CD4-positive, alpha-beta memory T cell (primary cell): ENCODE measurements at places on chromosomes 13 and 19. TPM values are rescaled to one million over a fixed set of nuclear protein-coding genes. Genes with fewer than 3 reads are reported as not detected.

DNA sequence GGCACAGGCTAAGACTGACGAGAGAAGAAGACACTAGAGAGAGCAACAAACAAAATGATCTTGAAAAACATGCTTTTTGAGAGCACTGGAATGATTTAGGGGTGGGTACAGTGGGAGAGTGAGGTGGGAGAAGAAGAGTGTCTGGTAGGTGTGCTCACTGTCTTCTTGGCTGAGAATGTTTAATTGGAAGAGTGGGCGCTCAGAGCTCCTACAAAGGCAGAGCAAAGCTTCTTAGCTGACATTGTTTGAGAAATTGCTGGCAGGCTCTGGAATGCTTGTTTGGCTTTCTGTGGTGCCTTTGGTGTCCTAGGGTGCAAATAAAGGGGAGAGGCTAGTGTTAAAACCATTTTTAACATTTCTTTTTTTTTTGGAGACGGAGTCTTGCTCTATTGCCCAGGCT is 1.5 kb upstream of the LIPE start:
- H3K27ac ChIP-seq, result no peak overlapping the region
- H3K4me3 ChIP-seq, result no peak overlapping the region
- H3K4me1 ChIP-seq, result peaks cover 7% of the 10 kb centered on the region
- no peaks in the 10 kb centered on the region for H3K27me3 ChIP-seq
- no peak for DNase-seq

DNA sequence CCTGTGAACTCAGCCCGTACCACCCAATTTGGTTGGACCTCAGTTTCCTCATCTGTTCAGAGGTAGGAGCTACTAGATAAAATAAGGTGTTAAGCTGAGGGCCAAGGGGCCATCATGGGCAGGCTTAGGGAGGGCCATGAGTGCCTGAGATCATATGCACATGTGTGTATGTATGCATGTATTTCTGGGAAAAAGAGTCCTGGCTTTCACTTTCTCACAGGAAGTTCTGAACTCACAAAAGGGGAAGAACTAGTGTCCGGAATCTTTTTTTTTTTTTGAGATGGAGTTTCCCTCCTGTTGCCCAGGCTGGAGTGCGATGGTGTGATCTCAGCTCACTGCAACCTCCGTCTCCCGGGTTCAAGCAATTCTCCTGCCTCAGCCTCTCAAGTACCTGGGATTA is 18.9 kb downstream of the TGFB1 start:
- no peak overlapping the region for H3K27ac ChIP-seq
- peaks cover 70% of the 10 kb centered on the region for H3K36me3 ChIP-seq
- no peak overlapping the region for H3K4me3 ChIP-seq
- H3K27me3 ChIP-seq, result no peaks in the 10 kb centered on the region
- H3K4me1 ChIP-seq, result peaks cover 53% of the 10 kb centered on the region

Gene PLIN5
- total RNA-seq, result 1.4 TPM

GRCh38 chr19:32599736-32600157 is 18.8 kb downstream of the PDCD5 start:
- H3K27me3 ChIP-seq, result no peaks in the 10 kb centered on the region
- H3K4me1 ChIP-seq, result no peaks in the 10 kb centered on the region
- peak; percentile 50 for DNase-seq
- peaks cover 43% of the 10 kb centered on the region for H3K36me3 ChIP-seq

- H3K4me3 ChIP-seq, result peak overlapping the region; percentile 93
- H3K27me3 ChIP-seq, result no peaks in the 10 kb centered on the region
- H3K4me1 ChIP-seq, result peaks cover 40% of the 10 kb centered on the region
- H3K27ac ChIP-seq, result peak overlapping the region; percentile 95
- DNase-seq, result peak; percentile 47
These were observed 666 bp downstream of the POMP start for GRCh38 chr13:28659621-28659970.

Gene MAB21L1
- not detected for total RNA-seq

Gene RFPL4AL1
- not detected for total RNA-seq

GRCh38 chr13:20227288-20227687 is 4.8 kb downstream of the GJB6 start:
- no peaks in the 10 kb centered on the region for H3K36me3 ChIP-seq
- H3K4me1 ChIP-seq, result peaks cover 7% of the 10 kb centered on the region
- H3K27ac ChIP-seq, result no peak overlapping the region

Gene OR7A5
- not detected for total RNA-seq

- no peak overlapping the region for H3K4me3 ChIP-seq
- DNase-seq, result no peak
- H3K36me3 ChIP-seq, result peaks cover under 1% of the 10 kb centered on the region
- H3K4me1 ChIP-seq, result peaks cover 7% of the 10 kb centered on the region
These were observed 36.0 kb downstream of the PBX4 start for GRCh38 chr19:19582471-19582870.

Gene ATP4A
- not detected for total RNA-seq

DNA sequence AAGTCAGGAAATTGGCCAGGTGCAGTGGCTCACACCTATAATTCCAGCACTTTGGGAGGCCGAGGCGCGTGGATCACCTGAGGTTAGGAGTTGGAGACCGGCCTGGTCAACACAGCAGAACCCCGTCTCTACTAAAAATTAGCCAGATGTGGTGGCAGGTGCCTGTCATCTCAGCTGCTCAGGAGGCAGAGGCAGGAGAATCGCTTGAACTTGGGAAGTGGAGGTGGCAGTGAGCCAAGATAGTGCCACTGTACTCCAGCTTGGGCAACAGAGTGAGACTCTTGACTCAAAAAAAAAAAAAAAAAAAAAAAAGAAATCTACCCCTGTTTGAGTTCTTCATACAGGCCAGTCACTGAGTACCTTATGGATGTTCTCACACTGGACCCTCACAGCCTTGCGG is 42.0 kb downstream of the SLC15A1 start:
- no peaks in the 10 kb centered on the region for H3K36me3 ChIP-seq
- DNase-seq, result no peak
- no peak overlapping the region for H3K27ac ChIP-seq
- H3K4me1 ChIP-seq, result no peaks in the 10 kb centered on the region

DNA sequence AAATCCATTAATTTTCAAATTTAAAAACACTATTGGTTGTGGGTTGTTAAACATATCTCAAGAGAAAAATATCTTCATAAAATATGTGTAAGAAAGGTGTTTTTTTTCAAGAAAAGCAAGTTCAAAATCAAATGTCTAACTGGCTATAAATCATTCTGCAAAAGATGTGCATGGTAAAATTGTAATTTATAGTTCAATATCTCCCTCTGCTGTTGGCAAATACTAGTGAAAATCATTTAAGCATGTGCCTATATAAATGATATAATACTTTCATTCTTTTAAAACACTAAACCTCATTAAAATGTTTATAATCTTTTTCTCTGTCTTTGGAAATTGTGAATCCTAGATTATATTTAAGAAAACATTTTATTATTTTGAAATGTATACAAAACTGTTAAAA is 17.2 kb upstream of the SLITRK6 start:
- no peaks in the 10 kb centered on the region for H3K36me3 ChIP-seq
- no peaks in the 10 kb centered on the region for H3K27me3 ChIP-seq
- H3K4me3 ChIP-seq, result no peak overlapping the region
- no peak for DNase-seq

- no peaks in the 10 kb centered on the region for H3K4me1 ChIP-seq
- DNase-seq, result no peak
- H3K36me3 ChIP-seq, result no peaks in the 10 kb centered on the region
- no peaks in the 10 kb centered on the region for H3K27me3 ChIP-seq
- H3K27ac ChIP-seq, result no peak overlapping the region
- no peak overlapping the region for H3K4me3 ChIP-seq
These were observed 254.2 kb downstream of the COG6 start for GRCh38 chr13:39909634-39910033.

DNA sequence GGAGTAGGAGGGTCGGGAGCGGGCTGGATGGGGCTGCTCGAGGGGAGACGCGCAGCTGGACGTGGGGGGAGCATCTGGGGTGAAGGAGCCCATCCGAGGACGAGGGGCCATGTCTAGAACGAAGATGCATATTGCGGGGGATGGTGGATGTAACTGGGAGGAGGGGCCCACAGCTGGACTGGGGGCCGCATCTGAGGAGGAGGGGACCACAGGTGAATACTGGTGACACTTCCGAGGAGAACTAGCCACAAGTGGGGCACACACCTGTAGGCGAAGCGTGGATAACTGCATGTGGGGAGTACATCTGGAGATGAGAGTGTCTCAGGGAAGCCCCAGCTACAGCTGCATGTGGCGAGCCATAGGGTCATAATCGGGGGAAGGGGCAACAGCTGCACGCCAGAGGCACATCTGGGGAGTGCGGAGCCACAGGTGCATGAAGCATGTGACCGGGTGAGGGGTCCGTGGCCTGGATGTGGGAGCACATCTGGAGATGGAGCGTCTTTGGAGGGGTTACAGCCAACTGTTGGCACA is 402 bp downstream of the ZSWIM9 start:
- peak overlapping the region; percentile 86 for H3K27ac ChIP-seq
- peaks cover 24% of the 10 kb centered on the region for H3K4me1 ChIP-seq
- peak overlapping the region; percentile 97 for H3K4me3 ChIP-seq
- peaks cover 4% of the 10 kb centered on the region for H3K36me3 ChIP-seq
- DNase-seq, result peak; percentile 40
- no peaks in the 10 kb centered on the region for H3K27me3 ChIP-seq

Gene ZNF563
- 15.0 TPM for total RNA-seq

Gene CGB8
- total RNA-seq, result not detected

Gene ZNF223
- total RNA-seq, result 8.0 TPM

DNA sequence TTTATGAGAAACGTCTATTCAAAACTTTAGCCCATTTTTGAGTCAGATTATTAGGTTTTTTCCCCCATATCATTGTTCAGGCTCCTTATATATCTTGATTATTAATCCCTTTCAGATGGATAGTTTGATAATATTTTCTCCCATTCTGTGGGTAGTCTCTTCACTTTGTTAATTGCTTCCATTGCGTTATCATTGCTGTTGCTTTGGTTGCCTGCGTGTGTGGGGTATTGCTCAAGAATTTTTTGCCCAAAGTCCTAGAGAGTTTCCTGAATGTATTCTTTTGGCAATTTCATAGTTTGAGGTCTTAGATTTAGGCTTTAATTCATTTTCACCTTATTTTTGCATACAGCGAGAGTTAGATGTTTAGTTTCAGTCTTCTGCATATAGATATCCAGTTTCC is 25.8 kb upstream of the PRR20A start:
- H3K36me3 ChIP-seq, result no peaks in the 10 kb centered on the region
- H3K4me1 ChIP-seq, result no peaks in the 10 kb centered on the region
- no peak overlapping the region for H3K4me3 ChIP-seq
- no peak for DNase-seq

GRCh38 chr19:19458110-19458816 is 52.8 kb downstream of the GATAD2A start:
- H3K27ac ChIP-seq, result peak overlapping the region; percentile 79
- H3K36me3 ChIP-seq, result no peaks in the 10 kb centered on the region
- no peaks in the 10 kb centered on the region for H3K27me3 ChIP-seq
- DNase-seq, result no peak
- H3K4me1 ChIP-seq, result peaks cover 75% of the 10 kb centered on the region
- H3K4me3 ChIP-seq, result no peak overlapping the region

- DNase-seq, result no peak
- peaks cover 43% of the 10 kb centered on the region for H3K4me1 ChIP-seq
- no peaks in the 10 kb centered on the region for H3K27me3 ChIP-seq
- peak overlapping the region; percentile 80 for H3K4me3 ChIP-seq
- peaks cover 20% of the 10 kb centered on the region for H3K36me3 ChIP-seq
These were observed 484 bp downstream of the ICAM3 start for GRCh38 chr19:10338940-10339339.

Gene PRRG2
- total RNA-seq, result 1.7 TPM

DNA sequence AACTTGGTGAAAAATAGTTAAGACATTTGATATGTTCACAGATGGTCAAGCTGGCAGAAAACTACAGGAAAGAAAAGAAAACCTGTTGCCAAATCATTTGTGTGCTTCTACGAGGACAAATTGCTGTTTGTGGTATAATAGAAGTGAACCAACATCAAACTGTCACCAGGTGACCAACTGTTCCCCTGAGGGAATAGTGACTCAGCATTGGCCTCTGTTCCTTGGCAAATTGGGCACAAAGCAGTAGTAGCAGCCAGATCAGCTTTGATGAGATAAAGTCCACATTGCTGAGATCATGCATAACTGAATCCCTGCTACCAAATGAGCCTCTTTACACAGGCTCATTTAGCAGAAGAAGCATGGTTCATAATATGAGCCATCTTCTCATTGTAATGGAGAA is 103.5 kb downstream of the POSTN start:
- H3K36me3 ChIP-seq, result no peaks in the 10 kb centered on the region
- no peak overlapping the region for H3K27ac ChIP-seq
- no peaks in the 10 kb centered on the region for H3K4me1 ChIP-seq

- peaks cover 52% of the 10 kb centered on the region for H3K4me1 ChIP-seq
- H3K36me3 ChIP-seq, result no peaks in the 10 kb centered on the region
These were observed 5.6 kb downstream of the ICAM5 start for GRCh38 chr19:10295305-10295846.

DNA sequence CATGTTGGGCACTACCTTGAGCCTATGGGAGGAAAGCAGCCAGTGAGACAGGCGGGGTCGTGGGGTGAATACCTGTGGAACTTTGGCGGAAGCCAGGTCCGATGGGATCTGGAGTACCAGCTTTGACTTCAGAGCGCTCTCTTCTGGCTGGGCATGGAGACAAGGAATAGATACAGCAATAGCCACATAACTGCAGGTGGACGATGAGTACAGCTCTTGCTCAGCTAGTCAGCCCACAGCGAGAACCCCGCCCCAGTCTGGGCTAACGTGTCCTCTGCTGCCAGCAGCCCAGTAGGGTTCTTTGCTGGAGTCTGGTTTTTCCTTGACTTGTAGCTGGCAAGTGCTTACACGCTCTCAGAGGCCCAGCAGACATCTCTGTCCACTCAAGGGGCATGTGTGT is 83.4 kb downstream of the SIPA1L3 start:
- no peaks in the 10 kb centered on the region for H3K36me3 ChIP-seq
- no peaks in the 10 kb centered on the region for H3K27me3 ChIP-seq
- DNase-seq, result no peak
- no peaks in the 10 kb centered on the region for H3K4me1 ChIP-seq
- H3K4me3 ChIP-seq, result no peak overlapping the region

- no peak overlapping the region for H3K27ac ChIP-seq
- H3K27me3 ChIP-seq, result no peaks in the 10 kb centered on the region
- H3K36me3 ChIP-seq, result no peaks in the 10 kb centered on the region
- no peak for DNase-seq
- H3K4me3 ChIP-seq, result no peak overlapping the region
These were observed 40.4 kb downstream of the ATP11A start for GRCh38 chr13:112730157-112730671.

Gene SLC10A2
- total RNA-seq, result not detected

DNA sequence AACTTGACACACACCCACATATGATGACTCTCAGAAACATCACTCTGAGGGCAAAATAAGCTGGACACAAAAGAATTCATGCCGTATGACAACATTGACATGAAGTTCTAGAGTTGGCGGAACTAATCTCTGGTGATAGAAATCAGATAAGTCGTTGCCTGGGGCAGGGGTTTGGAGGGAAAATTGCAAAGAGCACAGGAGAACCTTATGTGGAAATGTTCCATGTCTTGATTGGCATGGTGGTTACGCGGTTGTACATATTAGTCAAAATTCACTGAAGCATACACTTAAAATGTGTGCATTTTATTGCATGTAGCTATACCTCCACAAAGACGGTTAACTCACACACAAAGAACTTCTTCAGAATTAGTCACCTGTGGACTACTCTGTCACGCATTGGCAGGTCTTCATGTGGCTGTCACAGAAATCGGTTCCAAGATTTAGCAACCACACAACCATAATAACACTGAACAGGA is 137.8 kb upstream of the GJB6 start:
- no peak for DNase-seq
- no peak overlapping the region for H3K27ac ChIP-seq
- no peaks in the 10 kb centered on the region for H3K27me3 ChIP-seq
- H3K36me3 ChIP-seq, result no peaks in the 10 kb centered on the region
- no peaks in the 10 kb centered on the region for H3K4me1 ChIP-seq
